ENCODE measurements at places on chromosomes 6 and 20. TPM values are rescaled to one million over a fixed set of nuclear protein-coding genes. Genes with fewer than 3 reads are reported as not detected.

Gene HEY2
- total RNA-seq, result not detected

Gene ECHDC1
- 47.2 TPM for total RNA-seq

Gene PAQR8
- total RNA-seq, result 5.9 TPM

Gene WFDC12
- total RNA-seq, result not detected

Gene METTL24
- total RNA-seq, result not detected

DNA sequence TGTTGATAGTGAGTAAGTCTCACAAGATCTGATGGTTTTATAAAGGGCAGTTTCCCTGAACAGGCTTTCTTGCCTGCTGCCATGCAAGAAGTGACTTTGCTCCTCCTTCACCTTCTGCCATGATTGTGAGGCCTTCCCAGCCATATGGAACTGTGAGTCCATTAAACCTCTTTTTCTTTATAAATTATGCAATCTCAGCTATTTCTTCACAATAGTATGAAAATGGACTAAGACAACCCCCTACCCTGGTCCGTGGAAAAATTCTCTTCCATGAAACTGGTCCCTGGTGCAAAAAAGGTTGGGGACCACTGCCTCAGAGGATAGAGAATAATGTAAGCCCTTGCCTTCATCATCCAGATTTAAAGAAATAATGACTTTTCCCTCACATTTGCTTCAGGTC lies 861.3 kb downstream of the QKI start:
- no peak overlapping the region for H3K4me3 ChIP-seq
- no peak overlapping the region for H3K27ac ChIP-seq
- H3K27me3 ChIP-seq, result no peaks in the 10 kb centered on the region
- no peak for DNase-seq
- H3K4me1 ChIP-seq, result no peaks in the 10 kb centered on the region

- no peak overlapping the region for H3K27ac ChIP-seq
- H3K36me3 ChIP-seq, result no peaks in the 10 kb centered on the region
- H3K27me3 ChIP-seq, result no peaks in the 10 kb centered on the region
- H3K4me1 ChIP-seq, result no peaks in the 10 kb centered on the region
- DNase-seq, result no peak
- no peak overlapping the region for H3K4me3 ChIP-seq
These were observed 658.6 kb upstream of the ADGRB3 start for GRCh38 chr6:67976486-67976885.

- H3K4me3 ChIP-seq, result no peak overlapping the region
- no peaks in the 10 kb centered on the region for H3K27me3 ChIP-seq
- no peak for DNase-seq
- H3K27ac ChIP-seq, result no peak overlapping the region
- no peaks in the 10 kb centered on the region for H3K4me1 ChIP-seq
These were observed 41.7 kb downstream of the AKIRIN2 start for GRCh38 chr6:87660226-87660911.

- DNase-seq, result peak; percentile 37
- no peaks in the 10 kb centered on the region for H3K27me3 ChIP-seq
- H3K4me1 ChIP-seq, result no peaks in the 10 kb centered on the region
- H3K4me3 ChIP-seq, result no peak overlapping the region
- peaks cover 46% of the 10 kb centered on the region for H3K36me3 ChIP-seq
These were observed 9.0 kb downstream of the UQCC2 start for GRCh38 chr6:33702345-33702977.

GRCh38 chr6:100344321-100344720 lies 120.4 kb downstream of the SIM1 start:
- DNase-seq, result no peak
- no peak overlapping the region for H3K4me3 ChIP-seq
- H3K4me1 ChIP-seq, result no peaks in the 10 kb centered on the region
- H3K27me3 ChIP-seq, result no peaks in the 10 kb centered on the region

- peak; percentile 19 for DNase-seq
- no peak overlapping the region for H3K4me3 ChIP-seq
- no peak overlapping the region for H3K27ac ChIP-seq
- H3K4me1 ChIP-seq, result peaks cover 9% of the 10 kb centered on the region
- H3K36me3 ChIP-seq, result no peaks in the 10 kb centered on the region
These were observed 93.2 kb downstream of the FOXF2 start for GRCh38 chr6:1482381-1483166.

DNA sequence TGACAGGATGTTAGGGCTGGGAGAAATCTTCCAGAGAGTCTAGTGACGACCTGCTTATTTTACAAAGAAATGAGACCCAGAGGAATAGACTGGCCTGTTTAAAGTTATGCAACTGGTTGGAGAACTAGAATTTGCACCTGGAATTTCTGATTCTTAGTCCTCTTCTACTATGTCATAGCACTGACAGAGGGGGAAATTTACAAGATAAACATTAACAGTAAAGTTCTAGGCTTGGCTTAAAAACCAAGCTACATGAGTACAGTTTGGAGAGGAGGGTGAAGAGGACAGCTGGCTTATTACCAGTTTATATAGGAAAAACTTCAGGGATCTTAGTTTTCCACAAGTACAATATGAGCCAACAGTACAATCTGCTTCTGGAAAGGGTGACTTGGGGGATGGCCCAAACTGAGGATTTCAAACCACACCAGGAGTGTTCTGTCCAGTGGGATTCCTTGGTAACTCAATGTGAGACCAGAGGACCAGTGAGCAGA lies 269.6 kb downstream of the CD109 start:
- no peaks in the 10 kb centered on the region for H3K36me3 ChIP-seq
- no peaks in the 10 kb centered on the region for H3K27me3 ChIP-seq
- H3K4me1 ChIP-seq, result peaks cover 5% of the 10 kb centered on the region
- no peak overlapping the region for H3K4me3 ChIP-seq
- no peak for DNase-seq

DNA sequence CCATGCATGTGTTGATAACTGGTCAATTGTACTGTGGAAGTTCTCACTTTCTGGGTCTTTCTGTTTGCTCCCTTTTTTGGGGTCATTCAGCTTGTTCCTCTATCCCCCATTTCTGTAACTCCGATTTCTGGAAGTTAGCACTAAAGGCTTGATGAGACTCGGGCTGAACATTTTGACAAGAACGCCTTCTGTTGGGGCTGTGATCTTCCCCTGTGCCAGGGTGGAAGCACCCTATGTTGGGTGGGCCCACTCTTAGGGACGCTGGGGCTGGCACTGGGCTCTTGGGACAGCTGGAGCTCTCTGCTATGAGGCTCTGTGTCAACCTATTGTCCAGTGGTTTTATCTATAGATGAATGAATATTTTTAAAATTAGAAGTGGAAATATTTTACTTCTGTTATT lies 60.1 kb upstream of the FRMD1 start:
- no peak overlapping the region for H3K27ac ChIP-seq
- peaks cover 17% of the 10 kb centered on the region for H3K27me3 ChIP-seq
- no peak overlapping the region for H3K4me3 ChIP-seq
- no peak for DNase-seq
- no peaks in the 10 kb centered on the region for H3K36me3 ChIP-seq

DNA sequence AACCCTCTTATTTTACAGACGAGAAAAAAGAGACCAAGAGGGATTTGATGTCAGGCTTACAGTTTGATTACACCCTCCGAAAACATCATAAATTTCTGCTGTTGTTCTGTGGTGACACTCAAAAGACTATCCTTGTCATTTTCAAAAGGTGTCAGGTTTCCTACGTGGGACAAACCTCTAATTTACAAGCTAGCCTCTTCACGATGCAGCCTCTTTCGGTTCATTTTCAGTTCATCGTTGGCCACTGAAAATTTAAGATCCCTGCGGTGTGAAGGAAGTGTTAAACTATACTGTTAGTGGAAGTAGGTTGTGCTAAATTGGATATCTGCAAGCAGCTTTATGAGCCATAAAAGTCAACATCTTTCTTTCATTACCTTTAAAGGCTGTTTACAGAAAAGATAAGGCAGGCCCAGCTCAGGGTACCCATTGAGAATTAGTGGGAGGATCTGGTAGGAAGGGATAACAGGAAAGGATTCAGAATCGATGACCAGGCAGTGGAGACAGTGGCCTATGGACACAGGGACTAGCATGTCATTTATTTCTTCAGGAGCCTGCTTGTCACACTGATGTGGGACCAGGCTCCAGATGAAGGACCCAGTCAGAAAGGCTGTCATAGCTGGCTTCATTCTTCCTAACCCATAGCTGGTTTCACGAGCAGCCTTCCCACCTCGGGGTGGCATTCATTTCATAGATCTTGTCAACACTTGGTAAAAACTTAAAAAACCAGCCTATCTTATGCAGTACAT lies 329.1 kb upstream of the SOX4 start:
- H3K27ac ChIP-seq, result no peak overlapping the region
- H3K36me3 ChIP-seq, result no peaks in the 10 kb centered on the region
- no peak for DNase-seq
- no peak overlapping the region for H3K4me3 ChIP-seq
- H3K4me1 ChIP-seq, result no peaks in the 10 kb centered on the region

GRCh38 chr6:19736066-19736465 lies 101.1 kb upstream of the ID4 start:
- H3K36me3 ChIP-seq, result no peaks in the 10 kb centered on the region
- DNase-seq, result no peak
- H3K4me1 ChIP-seq, result no peaks in the 10 kb centered on the region
- no peaks in the 10 kb centered on the region for H3K27me3 ChIP-seq

- DNase-seq, result peak; percentile 28
- H3K36me3 ChIP-seq, result no peaks in the 10 kb centered on the region
- no peak overlapping the region for H3K27ac ChIP-seq
- peaks cover 9% of the 10 kb centered on the region for H3K4me1 ChIP-seq
These were observed 4.6 kb upstream of the OSER1 start for GRCh38 chr20:44215125-44215524.

GRCh38 chr20:21104921-21105320 lies 1.2 kb downstream of the LINC00237 start:
- no peaks in the 10 kb centered on the region for H3K27me3 ChIP-seq
- no peak overlapping the region for H3K27ac ChIP-seq
- no peak for DNase-seq
- no peaks in the 10 kb centered on the region for H3K4me1 ChIP-seq
- no peak overlapping the region for H3K4me3 ChIP-seq

Data from HCT116 (cell line).